EL (cell line): ENCODE measurements at places on chromosomes 3 and 15.

- DNase-seq: no peak
These were observed 3.4 kb upstream of the FAM43A start for GRCh38 chr3:194682189-194682693.

- no peak for DNase-seq
These were observed 507.8 kb downstream of the TUSC7 start for GRCh38 chr3:117217355-117217754.

GRCh38 chr3:62859203-62859791 is 15.9 kb downstream of the CADPS start:
- no peak for DNase-seq

- DNase-seq: no peak
These were observed 174.3 kb upstream of the TOPAZ1 start for GRCh38 chr3:44067431-44067830.

GRCh38 chr3:126084768-126085180 is 850 bp upstream of the SLC41A3 start:
- DNase-seq: no peak

DNA sequence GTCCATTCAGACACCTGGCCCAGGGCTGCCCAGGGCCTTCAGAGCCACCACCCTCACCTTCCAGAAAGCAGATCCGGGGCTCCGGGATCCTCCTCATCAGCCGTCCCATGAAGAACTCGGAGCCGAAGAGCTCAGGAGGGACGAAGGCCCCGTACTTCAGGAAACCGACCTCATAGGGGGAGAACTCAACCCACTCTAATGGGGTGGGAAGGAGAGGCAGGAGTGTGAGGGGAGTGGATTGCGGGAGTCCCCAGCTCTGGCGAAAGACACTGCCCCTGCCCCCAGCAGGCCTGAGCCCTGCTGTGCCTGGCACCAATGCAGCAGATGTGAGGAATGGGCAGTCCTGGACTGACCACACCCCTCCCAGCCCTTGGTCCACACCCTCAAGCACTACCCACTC is 22.6 kb downstream of the PLA2G4D start:
- no peak for DNase-seq

DNA sequence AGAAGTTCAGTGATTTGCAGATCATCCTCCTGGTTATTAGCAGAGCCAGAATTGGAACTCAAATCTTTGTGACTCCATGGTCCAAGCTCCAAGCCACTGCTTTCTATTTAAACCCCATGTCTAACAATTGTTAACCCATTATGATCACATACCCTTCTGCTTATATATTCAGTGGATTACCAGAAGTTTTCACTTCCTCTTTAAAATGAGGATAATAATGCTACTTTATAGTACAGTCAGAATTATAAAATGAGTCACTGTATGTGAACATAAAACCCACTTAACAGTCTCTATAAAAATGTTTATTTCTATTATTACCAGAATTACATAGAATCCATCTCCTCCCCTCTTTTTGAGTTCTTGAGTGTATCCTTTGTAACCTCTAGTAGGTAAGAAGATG is 550.7 kb upstream of the DPPA4 start:
- DNase-seq: no peak
